ENCODE measurements at places on chromosomes 16 and 17.
A peak's percentile ranks its signal among the peaks of the same experiment; 100 is the strongest.

DNA sequence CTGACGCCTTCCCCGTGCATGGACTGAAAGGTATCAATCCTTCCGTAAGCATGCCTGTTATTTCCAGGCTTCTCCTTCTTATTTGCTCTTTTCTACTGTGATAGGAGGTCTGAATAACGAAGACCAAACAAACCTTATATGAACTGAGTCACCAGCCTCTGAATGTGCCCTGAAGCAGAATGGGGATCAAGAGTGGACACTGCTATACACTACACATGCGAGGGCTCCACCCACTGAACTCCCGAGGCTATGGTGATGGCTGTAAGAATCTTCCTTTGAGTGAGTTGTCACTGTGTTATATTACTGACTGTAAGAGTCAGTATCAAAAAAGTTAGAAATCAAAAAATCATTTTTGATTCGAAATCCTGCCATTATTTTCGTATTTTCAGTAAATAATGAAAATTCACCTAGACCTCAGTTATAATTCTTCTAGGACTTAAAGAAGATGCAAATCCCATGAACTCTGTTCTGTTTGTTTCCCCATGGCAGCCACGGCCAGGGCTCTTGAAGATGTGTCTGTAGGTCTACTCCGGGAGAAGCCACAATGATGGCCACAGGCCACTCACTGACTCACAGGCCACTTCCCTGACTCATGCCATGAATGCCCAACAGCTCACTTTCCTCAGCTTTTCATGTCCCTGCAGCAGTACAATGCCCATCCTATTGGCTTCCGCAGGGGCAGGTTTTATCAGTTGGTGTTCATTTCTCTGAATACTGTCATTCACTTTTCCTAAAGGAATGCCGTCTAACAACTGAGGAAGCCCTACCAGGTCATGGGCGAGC lies 54.7 kb downstream of the ZZEF1 start:
- DNase-seq: no peak

- DNase-seq: no peak
Measured at GRCh38 chr17:49875685-49876084, 27.8 kb upstream of the TAC4 start.

GRCh38 chr16:3015865-3016521 lies 2.0 kb downstream of the CLDN6 start:
- DNase-seq: no peak

- DNase-seq: no peak
Measured at GRCh38 chr17:57880086-57880456, 30.2 kb upstream of the MRPS23 start.

DNA sequence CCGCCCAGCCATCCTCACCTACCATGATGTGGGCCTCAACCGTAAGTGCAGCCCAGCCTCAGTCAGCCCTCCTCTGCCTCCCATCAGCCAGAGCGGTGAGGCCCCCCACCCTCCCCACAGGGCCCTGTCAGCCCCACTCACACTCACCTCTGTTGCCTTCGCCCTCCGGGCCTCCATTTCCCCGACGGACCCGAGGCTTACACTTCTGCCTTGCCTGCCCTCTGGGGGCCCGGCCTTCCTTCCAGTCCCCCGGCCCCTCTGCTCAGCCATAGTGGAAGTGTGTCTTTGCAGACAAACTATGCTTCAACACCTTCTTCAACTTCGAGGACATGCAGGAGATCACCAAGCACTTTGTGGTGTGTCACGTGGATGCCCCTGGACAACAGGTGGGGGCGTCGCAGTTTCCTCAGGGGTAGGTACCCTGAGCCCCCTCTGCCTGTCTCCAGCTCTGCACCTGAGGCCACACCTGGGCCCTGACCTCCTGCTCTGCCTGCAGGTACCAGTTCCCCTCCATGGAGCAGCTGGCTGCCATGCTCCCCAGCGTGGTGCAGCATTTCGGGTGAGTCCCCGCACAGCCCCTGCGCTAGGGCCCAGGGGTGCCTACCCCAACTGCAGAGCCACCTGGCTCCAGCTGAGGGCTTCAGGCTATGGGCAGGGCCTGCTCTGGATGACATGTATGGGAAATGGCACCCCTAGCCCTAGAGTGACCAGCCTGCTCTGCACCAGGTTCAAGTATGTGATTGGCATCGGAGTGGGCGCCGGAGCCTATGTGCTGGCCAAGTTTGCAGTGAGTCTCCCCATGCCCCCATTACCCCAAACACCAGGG lies 4.1 kb downstream of the NDRG4 start:
- no peak for DNase-seq

DNA sequence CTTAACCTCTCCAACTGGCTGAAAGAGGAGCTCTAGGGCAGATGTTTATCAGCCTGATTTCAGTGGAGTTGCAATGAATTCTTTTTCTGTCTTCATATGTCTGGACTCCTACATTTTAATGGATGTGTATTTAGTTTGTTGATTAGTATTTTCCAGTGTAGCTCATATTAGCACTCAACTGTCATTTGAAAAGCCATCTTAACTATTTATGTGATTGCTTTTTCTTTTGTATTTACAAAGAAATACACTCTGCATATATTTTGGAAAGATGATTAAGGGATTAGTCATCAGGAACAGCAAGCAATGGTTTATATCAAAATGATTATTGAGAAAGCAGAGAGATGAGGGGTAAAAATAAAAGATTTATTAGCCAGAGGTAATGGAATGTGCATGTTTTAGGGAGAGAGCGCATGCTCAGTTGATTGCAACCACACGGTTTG lies 71.1 kb downstream of the WWOX start:
- DNase-seq: no peak

DNA sequence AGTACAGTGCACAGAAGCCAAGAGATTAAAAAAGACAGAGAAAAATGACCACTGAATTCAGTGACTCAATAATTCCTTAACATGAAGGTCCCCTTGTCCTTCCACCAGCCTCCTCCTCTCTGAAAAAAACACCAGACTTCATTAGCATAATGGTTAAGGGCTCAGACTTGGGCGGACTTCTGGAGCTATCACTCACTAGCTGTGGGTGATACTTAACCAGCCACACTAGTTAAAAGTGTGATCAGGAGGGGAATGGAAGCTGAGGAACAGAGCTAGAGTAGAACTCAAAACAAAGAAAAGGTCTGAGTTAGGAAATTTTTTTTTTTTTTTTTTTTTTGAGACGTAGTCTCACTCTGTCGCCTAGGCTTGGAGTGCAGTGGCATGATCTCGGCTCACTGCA lies 23.2 kb downstream of the ZNF652 start:
- no peak for DNase-seq

GRCh38 chr16:15571557-15571956 lies 71.4 kb downstream of the MARF1 start:
- DNase-seq: no peak

- DNase-seq: no peak
Measured at GRCh38 chr16:78650339-78651074, 551.1 kb downstream of the WWOX start.

- no peak for DNase-seq
Measured at GRCh38 chr17:77437017-77437416, 296.2 kb downstream of the SEC14L1 start.

DNA sequence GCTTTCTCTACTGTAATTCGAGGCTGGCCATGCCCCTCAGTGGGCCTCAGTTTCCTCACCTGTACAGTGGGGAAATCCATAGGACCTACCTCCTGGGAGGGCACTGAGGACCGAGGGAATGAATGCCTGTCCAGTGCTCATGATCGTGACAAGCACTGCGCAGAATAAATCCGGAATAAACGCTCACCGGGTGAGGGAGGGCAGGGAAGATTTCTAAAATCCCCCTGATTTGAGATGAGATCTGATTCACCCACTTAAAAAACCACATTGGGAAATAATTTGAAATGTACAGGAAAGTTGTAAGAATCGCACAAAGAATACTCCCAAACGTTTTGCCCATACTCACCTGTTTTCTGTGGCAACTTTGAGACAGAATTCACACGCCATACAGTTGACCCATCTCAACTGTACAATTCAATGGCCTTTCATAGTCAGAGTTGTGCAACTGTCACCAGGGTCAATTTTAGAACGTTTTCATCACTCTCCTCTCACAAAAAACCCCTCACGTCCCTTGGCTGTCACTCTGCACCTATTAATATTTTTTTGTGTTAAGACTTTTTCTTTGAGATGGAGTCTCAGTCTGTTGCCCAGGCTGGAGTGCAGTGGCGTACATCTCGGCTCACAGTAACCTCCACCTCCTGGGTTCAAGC lies 49.8 kb downstream of the IRF8 start:
- no peak for DNase-seq

DNA sequence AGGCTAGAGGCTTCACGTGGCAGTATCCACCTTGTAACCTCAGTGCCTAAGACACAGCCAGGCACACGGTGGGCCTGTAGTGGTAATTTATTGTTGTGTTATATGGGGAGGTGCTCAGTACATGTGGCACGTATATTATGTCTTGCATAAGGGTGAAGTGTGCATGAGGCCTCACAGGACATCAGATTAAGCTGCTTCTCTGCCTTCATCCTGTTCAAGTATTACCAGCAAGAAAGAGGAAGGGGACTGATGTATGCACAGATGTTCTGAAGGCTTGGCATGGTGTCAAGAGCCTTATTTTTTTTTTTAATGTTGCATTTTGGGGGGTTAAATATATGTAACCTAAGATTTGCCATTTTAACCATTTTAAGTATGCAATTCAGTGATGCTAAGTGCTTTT lies 71.6 kb downstream of the ABCC1 start:
- DNase-seq: no peak

DNA sequence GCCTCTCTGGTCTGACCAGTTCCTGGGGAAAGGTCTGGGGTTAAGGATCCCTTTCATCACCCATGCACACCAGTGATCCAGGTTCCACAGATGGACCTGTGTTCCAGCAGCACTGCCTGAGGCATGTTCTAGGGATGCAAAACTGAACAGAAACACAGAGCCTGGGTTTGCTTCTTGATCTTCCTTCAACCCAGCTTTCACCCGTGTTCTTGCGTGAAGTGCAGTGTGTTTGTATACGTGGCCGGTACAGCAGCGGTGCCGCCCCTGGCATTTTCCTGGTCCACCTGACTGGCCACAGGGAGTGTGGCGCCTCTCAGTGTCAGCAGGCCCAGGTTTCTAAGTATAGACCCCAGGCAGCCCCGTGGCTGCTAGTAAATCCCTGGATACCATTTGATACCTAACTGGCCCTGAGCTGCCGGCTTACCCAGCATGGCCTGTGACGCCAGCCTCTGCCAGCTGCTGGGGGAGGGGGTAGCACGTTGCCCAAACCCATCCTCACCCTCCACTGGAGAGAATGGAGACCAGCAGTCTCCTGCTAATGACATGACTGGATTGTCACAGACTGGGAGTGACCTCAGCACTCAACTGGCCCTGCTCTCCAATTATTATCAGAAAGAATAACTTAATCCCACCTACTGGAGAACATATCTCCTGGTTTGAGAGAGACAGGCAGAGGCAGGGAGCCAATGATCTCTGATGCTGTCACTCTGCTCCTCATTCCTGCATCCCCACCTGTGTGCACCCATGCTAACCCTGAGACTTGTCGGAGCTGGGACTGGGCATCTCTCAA lies 59.2 kb upstream of the LGALS9 start:
- no peak for DNase-seq

GRCh38 chr17:6753006-6753445 lies 2.8 kb upstream of the XAF1 start:
- DNase-seq: no peak

GRCh38 chr17:55144518-55144917 lies 120.2 kb upstream of the HLF start:
- no peak for DNase-seq

DNA sequence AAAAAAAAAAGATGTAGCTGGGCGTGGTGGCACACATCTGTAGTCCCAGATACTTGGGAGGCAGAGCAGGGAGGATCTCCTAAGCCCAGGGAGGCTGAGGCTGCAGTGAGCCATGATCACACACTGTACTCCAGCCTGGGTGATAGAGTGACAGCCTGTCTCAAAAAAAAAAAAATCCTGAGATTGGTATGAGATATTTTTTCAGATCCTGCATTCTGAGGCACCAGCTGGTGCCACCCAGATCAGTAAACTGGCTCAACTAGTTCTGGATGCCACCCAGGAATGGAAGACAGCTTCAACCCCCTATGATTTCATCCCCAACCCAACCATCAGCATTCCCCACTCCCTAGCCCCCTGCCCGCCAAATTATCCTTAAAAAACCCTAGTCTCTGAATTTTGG lies 7.1 kb upstream of the GJC1 start:
- DNase-seq: no peak

GRCh38 chr17:49576917-49577649 lies 1.4 kb downstream of the NXPH3 start:
- DNase-seq: no peak

- no peak for DNase-seq
Measured at GRCh38 chr16:68247400-68247799, 2.2 kb downstream of the PLA2G15 start.

DNA sequence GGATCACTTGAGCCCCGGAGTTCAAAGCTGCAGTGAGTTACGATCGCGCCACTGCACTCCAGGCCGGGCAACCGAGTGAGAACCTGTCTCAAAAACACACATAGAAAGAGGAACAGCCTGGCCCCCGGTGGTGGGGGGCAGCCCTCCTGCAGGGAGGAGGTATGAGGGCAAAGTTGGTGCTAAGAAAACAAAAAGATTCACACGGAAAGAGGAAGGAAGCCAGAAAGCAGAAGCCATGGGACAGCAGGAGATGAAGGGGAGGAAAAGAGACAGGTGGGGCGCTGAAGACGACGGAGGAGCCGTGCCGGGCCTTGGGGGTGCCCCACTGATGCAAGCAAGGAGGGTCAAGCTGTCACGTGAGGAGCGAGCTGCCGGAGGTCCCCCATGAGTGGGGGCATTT lies 8.2 kb upstream of the C16orf74 start:
- no peak for DNase-seq

GRCh38 chr16:23728112-23728477 lies 15.1 kb upstream of the ERN2 start:
- DNase-seq: no peak

- DNase-seq: no peak
Measured at GRCh38 chr16:67979955-67980678, at the start of gene DPEP3. DPEP3 (minus strand) TSS chr16:67980499; CDS start chr16:67980380, 119 bp downstream.

GRCh38 chr17:17971431-17972125 lies 622 bp downstream of the TOM1L2 start:
- DNase-seq: peak; percentile 4

DNA sequence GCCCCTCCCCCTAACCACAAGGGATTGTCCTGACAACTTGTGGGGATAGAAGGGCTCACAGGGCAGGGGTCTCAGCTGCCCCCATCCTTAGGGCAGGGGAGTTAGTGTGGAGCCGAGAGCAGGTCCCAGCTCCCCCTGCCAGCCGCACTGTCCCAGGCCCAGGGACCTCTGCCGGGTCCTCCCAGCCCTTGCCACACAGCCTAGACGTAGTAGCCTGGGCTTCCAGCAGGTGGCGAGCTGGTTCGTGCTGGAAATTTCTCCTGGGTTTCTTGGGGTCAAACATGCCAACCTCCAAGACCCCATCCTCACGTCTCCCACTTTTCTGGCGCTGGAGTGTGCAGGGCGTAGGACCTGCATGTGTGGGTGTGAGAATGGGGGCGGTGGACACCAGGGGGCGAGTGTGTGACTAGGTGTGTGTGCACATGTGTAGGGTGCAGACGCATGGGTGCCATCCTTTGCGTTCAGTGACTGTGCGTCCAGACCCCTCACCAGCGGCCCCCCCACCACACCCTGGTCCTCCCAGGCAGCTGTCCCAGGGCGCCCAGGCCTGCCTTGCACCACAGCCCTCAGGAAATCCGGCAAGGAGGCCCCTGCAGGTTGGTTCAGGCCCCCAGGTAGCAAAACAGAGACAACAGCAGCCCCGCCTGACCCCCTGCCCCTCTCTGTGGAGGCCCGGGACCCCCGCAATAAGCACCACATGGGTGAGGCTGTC lies 29.5 kb downstream of the SBK1 start:
- DNase-seq: no peak

- no peak for DNase-seq
Measured at GRCh38 chr16:22670551-22671041, 143.4 kb upstream of the HS3ST2 start.

GRCh38 chr16:72808754-72809153 lies 239.2 kb downstream of the ZFHX3 start:
- DNase-seq: no peak

GRCh38 chr17:73782641-73783381 lies 138.6 kb upstream of the SDK2 start:
- no peak for DNase-seq

All from stimulated activated CD8-positive, alpha-beta memory T cell treated with anti-CD3 and anti-CD28 coated beads, Interleukin-4, amount 100 ng/mL, for 1 hour (primary cell).